ENCODE measurements at places on chromosomes 16 and 17.

DNA sequence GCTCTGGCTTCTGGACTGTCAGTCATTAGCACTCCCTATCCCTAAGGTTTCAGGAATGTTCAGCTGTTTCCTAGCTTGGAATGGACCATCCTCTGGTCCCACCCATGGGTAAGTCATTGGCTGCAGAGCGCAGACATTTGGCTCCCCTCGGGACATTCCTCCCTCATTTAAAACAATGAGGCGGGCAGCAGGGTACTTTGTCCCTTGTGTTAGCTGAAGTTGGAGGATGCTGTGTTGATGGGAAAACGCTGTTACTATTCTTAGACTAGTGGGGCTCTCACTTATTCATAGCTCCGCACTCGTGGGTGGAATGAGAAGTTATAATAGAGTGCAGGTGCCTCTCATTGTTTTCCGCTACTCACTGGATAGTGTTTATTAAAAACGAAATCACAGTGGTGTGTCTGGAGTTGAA, 673.8 kb downstream of the WWOX start:
- no peak for DNase-seq

DNA sequence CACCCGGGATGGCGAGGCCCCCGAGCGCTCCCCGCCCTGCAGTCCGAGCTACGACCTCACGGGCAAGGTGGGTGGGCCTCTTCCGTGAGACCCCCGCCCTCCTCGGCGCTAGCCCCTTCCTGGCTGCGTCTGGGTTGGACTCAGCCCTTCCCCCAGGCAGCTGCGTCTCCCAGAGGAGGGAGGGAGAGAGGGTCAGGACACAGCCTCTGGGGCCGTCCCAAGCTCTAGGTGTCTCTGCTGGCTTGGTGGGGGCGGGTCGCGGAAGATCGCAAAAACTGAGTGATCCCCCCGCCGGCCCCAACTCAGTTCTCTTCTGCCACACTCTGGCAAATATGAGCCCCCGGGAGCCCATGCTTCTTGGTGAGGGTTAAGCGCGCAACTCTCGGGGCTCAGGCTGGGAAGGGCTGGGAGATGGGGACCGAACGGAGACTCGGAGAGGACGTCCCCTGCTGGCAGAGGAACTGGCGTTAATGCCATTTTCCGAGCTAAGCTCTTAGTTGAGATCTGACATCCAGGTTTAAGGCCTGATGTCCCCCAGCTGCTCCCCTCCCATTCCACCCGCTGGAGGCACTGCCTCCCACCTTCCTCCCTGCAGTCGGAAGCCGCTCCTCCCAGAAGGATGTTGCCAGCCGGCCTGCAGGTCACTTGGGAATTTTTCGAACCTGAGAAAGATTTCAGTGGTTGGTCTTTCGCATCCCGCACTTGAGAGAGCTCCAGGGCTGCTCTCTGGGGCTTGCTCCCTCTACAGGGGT, 419 bp downstream of the RAB37 start:
- peak; percentile 78 for DNase-seq

- no peak for DNase-seq
Measured at GRCh38 chr17:47973541-47973940, 2.6 kb downstream of the CDK5RAP3 start.

- DNase-seq: no peak
Measured at GRCh38 chr16:7746941-7747340, 414.3 kb downstream of the RBFOX1 start.

DNA sequence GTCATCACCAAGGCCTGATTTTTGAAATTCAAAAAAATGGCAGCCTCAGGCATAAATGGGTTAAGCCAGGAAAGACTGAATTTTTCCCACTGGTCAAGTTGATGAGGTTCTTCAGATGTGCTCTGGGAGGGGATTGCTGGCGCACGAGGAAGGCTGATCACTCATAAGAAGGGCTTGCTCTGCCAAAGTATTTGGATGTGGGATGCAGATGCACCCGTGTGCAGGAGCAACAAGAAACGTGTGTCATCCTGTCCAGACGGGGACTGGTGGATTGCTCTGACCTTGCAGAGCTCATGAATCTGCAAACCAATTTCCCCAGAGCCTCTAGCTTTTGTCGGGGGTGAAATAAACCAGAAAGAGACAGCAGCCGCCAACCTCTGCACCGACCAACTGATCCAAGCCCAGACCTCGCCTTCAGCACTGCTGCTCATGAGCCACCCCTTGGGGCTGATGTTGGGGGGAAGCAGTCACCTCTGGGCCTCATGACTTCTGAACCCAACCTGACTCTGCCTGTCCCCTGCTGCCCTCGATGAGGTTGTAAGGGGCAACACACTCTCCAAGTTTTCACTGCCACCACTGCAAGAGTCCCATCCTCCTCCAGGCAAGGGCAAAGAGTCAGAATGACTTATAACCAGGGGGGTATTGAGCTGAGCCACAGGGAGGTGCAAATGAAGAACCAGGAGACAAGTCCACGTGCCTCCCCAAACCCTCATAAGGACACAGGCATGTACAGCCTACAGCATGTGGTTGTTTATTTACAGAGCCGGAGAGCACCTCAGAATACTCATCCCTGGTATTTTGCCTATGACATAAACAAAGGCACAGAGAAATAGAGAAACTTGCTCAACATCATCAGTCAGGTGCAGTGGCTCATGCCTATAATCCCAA, 452.0 kb downstream of the SOX9 start:
- no peak for DNase-seq

GRCh38 chr17:27540318-27541101, 84.3 kb downstream of the KSR1 start:
- DNase-seq: peak; percentile 87

DNA sequence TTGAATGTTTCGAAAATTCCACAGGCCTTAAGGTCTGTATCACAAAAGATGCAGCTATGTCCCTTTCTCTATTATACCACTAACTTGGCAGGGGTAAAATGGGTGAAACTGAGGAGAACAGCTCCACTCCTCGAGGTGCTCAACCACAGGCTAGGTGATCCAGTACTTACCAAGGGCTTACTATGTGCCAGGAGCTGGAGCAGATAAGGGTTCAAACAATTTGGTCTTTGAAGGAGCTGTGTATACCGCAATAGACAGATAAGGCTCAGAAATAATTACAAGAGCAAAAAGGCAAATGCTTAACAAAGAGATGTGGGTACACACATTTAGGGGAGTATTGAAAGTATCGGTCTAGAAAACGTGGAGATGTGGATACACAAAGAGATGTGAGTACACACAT, 1.5 kb downstream of the XPO6 start:
- no peak for DNase-seq

DNA sequence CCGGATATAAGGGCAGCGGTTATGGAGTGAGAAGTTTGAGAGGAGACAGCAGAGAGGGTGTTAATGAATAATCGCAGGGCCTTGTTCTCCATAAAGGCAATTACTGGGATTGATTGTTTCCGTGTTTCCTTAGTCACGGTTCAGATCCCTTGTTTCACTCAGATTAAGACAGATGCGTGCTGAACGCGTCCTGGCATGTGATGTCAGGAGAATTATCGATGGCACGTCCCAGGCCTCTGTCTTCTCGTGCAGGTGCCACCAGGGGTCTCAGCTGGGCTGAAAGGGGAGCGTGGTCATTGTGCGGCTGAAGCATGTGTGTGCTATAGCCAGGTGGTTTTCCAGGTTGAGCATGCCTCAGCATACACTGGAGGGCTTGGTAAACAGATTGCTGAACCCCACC, 142.4 kb upstream of the NOL11 start:
- no peak for DNase-seq

GRCh38 chr17:4369557-4370230, 3.2 kb upstream of the UBE2G1 start:
- DNase-seq: no peak

- DNase-seq: no peak
Measured at GRCh38 chr16:71453036-71453435, 9.0 kb downstream of the ZNF23 start.

DNA sequence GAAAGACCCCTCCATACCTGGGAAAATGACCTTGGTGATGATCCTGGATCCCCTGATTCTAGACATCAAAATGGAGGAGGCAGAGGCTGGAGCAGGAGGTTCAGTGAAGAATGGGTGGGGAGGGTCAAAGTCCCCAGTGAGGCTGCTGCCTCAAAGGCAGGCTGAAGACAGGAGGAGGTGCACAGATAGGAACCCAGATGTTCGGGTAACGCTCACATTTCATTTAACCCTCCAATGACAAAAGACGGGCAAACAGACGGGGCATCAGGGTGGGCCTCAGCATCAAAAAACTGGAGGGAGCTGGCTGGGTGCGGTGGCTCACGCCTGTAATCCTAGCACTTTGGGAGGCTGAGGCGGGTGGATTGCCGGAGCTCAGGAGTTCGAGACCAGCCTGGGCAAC, at the start of gene ANKRD40CL:
TSS of gene ANKRD40CL (minus strand) at position 73 of the 400 bp plus-strand sequence. CDS start 605 bp downstream, outside the sequence.
- DNase-seq: no peak

- no peak for DNase-seq
Measured at GRCh38 chr16:11034481-11034931, 90.1 kb downstream of the CLEC16A start.

DNA sequence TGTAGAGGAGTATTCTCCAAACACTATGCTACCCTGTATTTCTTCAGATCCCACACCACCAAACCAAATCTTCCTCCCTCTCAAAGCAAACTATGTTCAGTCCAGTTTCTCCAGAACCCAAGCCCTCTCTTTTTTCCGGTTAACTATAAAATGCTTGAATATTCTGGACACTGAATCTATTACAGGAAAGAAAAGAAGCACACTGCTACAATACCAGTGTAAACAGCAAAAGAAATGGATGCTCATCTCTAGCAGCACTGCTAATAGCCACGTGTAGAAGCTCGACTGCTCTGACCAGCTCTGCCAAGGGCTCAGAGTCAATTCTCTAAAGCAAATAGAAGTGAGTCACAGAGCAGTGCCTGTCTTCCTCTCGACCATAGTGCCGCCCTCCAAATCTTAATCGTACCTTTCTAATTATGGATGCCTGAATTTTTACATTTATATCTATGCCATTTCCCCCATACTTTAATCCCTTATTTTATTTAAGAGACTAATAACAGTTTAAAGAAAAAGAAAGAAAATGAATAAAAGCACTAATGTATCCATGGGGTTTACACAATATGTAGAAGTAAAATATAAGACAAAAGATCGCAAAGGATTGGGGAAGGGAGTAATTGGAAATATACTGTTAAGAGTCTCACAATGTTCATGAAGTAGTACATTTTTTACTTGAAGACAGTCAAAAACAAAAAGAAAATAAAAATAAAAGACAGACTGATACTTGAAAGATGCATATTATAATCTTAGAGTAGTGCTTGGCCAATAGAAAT, 154.5 kb downstream of the PARN start:
- no peak for DNase-seq

GRCh38 chr17:62680541-62681052, 53.1 kb downstream of the MRC2 start:
- DNase-seq: no peak

- DNase-seq: no peak
Measured at GRCh38 chr17:78474614-78475146, 96.2 kb downstream of the PGS1 start.

- peak; percentile 60 for DNase-seq
Measured at GRCh38 chr16:48330189-48330840, 54.9 kb downstream of the SIAH1 start.

DNA sequence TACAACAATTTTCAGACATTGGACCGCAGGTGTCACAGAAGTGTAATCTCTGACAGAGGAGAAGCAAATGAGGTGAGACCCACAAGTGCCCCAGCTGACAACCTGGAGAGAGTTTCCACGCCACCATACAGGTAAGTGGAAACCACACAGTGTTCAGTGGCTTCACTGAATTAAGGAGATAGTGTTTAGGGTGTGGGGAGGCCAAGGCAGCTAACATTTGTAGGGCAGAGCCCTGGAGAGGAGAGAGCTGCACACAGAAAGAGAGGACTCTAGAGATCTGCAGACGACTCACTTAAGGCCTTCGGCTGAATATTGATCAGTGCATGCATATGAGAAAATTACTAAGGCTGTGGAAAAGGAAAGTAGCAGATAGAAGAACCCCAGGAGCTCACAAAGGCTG, 228.9 kb upstream of the TNRC6C start:
- DNase-seq: no peak

DNA sequence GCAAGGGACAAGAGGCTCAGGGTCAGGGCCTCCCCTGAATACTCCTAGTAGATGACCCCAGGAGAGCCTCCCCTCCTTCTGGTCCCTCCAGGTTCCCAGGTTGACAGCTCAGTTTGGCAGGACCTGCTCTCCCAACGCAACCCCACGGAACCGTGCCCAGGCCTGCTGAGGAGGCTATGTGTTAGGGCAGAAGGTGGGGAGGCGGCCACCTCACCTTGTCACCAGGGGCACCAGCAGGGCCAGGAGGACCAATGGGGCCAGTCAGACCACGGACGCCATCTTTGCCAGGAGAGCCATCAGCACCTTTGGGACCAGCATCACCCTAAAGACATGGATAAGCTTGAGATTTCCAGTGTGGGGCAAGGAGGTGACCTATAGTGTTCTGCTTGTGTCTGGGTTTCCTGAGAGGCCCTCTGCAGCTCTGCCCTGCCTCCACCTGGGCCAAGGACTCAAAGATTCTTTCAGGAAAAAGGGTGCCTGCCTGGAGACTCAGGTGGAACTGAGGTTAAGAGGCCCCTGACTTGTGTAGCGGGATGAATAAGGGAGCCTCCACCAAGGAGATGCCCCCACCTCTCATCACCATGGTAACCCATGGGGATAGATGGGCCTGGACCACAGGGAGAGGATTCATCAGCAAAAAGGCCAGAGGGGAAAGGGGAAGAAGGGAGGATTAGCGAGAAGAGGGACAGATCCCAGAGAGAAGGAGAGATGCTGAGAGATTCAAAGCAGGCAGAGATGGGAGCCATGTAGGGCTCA, 10.7 kb downstream of the COL1A1 start:
- no peak for DNase-seq

DNA sequence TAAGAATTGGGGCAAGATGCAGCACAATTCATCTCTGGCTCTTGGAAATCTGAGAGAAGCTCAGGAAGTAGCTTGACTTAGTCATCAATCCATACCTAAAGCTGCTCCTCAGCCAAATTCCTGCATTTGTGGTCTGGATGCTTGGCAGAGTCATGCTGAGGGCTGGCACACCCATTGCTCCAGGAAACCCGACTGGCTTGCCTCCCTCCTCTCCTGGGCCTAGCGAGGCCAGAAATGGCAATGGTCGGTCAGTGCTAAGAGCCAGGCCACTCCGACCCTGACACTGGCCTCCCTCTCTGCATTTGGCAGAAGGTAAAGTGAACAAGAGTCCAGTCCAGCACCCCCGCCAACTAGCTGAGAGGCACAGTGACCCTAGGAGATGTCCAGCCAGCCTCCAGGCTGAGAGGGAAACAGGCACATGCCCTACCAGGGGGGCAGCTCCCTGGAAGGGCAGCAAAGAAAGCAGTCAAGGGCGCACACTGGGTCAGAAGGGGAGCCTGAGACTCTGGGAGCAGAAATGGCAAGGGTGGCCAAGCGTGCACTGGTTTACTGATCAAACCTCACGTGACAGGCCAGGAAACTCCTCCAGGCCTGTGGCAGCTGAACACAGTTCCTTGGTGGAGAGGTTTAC, 10.0 kb downstream of the POLDIP2 start:
- DNase-seq: no peak

DNA sequence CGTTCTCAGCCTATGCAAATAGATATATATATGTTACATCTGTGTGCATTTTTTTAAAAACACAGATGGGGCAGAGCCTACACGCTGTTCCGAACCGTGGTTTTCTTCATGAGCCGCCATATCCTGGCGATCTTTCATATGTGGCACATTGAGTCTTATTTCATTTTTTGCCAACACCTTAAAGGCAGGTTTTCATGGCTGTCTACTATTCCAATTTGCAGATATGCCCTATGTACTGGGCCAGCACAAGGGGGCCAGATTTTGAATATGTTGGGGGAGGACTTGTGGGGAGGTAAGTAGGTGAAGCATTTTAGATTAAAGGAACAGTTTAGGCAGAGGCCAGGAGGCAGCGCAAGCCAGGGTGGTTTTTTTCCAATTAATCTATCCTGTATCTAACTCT, 16.0 kb downstream of the WFDC1 start:
- no peak for DNase-seq
